ENCODE measurements at places on chromosomes 4 and X.

GRCh38 chr4:139314047-139314800 is 11.9 kb upstream of the NDUFC1 start:
- DNase-seq, result no peak

DNA sequence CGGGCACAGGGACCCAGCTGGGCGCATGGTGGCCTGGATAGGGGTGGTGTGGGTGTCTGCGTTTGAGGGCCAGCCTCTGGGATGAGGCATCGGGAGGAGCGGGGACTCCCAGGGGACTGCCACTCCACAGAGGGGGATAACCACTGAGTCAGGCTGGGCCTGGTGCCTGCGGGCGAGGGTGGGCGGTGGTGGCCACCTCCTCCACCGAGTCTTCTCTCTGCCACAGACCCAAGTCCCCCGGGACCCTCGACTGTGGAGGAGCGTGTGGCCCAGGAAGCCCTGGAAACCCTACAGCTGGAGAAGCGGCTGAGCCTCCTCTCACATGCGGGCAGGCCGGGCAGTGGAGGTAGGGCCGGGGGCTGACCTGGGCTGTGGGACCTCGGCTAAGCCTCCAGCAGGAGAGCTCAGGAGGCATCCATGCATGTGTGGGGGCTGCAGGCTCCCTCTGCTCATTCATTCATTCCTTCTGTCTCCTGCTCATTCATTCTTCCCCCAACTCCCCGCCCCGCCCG is 26.4 kb downstream of the DOK7 start:
- no peak for DNase-seq

DNA sequence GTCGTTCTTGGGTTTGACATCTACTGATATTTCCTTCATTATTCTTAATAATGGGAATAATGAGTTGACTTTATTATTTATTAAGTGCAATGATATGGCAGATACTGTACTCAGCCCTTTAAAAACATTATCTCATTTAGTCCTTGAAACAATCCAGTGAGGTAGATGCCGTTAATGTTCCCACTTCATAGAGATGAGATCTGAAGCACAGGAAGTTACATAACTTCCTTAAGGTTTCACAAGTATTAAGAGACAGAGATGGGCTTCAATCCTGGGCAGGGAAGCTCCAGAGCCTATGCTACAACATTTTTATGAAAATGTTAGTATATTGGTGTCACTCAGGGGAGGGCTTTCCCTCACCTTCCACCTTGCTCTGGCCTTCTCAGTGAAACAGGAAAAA is 9.7 kb upstream of the KLHL13 start:
- no peak for DNase-seq

GRCh38 chrX:104419926-104420325 is 146.1 kb upstream of the IL1RAPL2 start:
- DNase-seq, result no peak

- peak; percentile 74 for DNase-seq
Measured at GRCh38 chr4:26861434-26862186, 969 bp downstream of the STIM2 start.

GRCh38 chr4:151402145-151402865 is 6.7 kb upstream of the FHIP1A start:
- DNase-seq, result no peak

DNA sequence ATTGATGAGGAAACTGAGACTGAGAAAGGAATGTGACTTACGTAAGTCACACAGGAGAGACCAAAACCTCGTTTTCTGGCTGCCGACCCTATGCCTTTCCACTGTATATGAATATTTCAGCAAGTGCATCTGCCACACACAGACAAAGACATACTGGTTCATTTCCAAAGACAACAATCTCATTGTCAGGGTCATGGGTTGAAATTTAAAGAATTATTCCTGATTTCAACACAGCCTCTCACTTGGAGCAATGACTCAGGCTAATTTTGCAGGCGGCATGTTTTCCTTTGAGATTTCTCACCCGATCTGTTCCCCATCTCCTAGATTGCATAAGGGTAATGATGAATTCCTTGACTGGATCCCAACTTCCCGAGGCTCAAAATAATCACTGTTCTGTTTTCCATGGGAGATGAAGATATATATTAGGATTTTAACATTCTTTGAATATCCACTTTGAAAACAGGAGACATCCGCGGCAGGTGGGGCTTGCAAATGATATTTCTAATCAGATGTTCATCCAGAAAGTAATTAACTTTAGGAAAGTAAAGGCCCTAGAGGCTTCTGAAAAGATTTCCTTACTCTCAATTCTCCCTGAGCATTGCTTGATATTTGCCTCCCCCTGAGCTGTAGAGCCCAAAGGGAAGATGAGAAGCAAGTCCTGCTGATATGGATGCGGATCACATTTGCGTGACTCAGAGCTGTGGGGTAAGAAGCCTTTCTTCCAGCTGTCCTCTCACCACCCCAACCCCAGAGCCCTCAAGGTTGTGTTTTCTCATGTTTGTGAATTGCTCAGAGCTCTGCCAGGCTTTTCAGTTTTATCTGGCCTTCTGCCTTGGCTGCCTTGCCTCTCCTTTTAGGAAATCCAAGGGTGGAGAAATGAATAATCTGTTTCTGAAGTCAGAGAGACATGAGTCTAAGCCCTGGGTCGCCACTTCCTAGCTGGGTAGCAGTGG is 361.1 kb upstream of the BOD1L1 start:
- DNase-seq, result peak; percentile 30

DNA sequence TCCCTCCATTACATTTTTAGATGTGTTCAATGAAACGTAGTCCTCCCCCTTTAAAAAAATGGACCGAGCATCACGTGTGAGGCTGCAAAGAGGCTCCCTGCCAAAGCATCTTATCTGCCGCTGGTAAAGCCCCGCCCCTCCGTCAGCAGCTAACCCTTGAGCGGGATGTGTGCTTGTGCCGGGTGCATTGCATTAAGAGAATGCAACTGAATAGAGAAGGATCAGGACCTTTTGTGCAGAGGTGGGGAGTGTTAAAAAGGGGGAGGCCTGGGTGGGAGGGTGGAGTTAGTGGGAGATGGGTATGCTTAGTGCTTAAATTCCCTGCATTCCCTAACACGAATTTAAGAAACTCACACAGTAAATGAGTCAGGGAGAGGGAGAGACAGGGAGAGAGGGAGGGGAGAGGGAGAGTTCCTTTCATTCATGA is 66.0 kb downstream of the TBL1X start:
- DNase-seq, result peak; percentile 77

- DNase-seq, result peak; percentile 81
Measured at GRCh38 chr4:158170691-158171561, 1.9 kb downstream of the GASK1B start.

- DNase-seq, result no peak
Measured at GRCh38 chr4:172105918-172106317, 292.7 kb downstream of the GALNTL6 start.

DNA sequence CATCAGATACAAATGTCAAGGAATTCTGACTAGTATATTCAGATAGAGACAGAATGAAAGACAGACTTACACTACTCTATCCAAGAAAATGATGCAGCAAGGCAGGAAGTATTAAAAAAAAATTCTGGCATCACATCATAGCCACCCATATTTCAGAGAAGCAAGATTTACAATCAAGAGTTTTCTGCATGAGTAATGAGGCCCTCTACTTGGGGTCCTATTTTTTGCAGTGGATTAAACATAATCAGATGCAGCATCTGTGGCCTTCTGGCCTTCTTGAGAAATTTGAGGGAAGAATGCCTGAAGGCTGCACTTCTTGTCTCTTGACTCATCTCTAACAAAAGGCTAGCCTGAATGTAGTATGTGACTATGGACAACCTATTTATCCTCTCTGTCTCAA is 48.2 kb upstream of the SLIT2 start:
- no peak for DNase-seq

GRCh38 chr4:85127653-85128052 is 161.2 kb upstream of the WDFY3 start:
- peak; percentile 36 for DNase-seq

GRCh38 chrX:39941332-39941920 is 156.3 kb downstream of the BCOR start:
- DNase-seq, result no peak

DNA sequence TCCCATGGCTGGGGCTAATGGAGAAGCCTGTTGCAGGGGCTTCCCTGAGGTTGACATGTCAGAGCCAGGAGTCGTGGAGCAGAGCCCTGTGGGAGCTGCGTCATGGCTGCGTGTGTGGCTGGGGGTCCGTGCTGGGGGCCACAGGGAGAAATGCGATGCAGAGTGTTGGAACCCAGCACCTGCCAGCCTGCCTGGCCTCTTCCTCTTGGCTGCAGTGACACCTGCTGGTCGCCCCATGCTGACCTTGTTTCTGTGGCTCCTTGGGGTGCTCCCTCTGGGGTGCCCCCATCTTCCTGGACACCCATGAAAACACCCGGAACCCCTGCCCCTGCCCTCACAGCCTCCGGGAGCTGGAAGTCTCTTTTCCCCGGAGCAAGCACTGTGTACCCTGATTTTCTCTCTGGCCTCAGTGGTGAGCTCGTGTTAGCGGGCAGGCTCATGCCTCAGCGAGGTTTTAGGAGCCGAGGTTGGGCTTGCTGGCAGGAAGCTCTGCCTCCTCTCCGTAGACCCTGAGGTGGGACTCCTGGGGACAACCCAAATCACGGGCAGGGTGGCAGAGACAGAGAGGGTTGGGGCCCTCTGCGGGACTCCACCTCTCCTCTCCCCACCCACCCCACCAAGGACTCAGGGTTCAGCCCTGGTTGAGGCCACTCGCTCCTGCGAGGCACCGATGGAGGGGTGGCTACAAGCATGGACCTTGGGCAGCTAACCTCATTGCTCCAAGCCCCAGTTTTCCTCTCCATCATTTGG is 103.7 kb downstream of the SORCS2 start:
- peak; percentile 29 for DNase-seq

- DNase-seq, result no peak
Measured at GRCh38 chr4:123671636-123672404, 275.2 kb downstream of the SPRY1 start.

DNA sequence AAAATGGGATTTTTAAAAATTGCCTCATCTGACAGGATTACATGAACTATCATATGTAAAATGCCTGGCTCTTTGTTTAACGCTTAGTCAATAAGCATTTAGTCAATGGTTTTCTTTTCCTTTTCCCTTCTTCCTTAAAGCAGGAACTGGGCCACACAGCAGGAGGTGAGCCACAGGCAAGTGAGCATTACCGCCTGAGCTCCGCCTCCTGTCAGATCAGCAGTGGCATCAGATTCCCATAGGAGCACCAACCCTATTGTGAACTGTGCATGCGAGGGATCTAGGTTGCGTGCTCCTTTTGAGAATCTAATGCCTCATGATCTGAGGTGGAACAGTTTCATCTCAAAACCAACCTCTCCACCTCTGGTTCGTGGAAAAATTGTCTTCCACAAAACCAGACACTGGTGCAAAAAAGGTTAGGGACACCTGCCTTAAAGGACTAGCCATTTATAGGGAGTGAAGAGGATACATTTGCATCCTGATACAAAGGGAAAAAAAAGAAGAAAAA is 306.1 kb downstream of the FBXW7 start:
- no peak for DNase-seq

- DNase-seq, result no peak
Measured at GRCh38 chr4:134955059-134955458, 753.5 kb upstream of the PABPC4L start.

DNA sequence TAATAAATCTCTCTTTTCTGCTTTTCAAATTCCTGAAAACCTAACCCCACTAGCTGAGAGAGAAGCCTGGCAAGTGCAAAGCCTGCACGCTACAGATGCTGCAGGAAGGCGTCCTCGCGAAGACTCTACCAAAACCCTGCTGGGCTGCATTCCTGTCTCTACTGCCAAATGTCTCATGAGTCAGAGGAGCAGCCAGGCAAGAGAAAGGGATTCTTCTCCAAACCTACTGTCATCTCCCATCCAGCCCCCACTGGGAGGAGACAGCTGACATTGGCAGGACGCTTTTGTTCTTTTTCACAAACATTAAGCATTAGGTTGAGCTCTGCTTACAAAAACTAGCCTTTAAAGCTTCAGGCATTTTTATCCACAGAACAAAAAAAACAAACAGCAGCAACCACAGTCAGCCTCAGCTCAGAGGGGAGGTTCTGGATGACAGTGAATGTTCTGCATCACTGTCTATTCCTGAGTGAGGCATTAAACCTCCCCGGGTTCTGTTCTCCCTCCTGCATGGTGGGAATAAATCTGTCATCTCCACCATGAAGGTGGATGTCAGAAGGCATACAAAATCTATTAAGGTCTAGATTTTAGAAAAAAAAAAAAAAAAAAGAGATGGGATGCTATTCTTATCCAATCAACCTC is 18.0 kb downstream of the CRMP1 start:
- DNase-seq, result no peak

DNA sequence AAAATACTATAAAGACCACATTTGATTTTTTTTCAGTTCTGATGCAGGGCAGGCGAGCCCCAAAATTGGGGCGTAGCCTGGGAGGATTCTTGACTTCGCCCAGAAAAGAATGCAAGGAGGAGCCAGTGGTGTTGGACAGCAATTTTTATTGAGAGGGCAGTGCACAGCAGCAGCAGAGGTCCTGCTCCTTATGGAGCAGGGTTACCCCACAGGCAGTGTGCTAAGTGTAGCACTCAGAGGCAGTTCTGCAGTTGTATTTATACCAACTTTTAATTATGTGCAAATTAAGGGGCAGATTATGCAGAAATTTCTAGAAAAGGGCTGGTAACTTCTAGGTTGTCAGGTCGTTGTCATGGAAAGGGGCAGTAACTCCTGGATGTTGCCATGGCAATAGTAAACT is 69.9 kb downstream of the GASK1B start:
- DNase-seq, result no peak

DNA sequence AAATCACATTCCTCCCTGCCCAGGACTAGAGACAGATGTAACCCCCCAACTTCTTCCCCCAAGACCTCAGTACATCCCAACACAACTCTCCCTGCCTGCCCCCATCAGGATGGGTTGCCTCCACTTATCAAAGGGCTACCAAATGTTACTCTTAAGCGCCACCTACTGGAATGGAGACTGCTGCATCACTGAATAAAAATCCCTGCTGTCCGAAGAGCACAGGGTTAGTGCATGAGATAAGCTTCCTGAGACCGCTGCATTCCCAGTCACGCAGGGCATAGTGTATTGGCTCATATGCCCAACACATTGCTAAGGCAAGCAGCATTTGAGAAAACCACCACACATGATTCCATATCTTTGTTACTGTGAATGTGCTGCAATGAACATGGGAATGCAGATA is 544.5 kb downstream of the PPP4R3C start:
- peak; percentile 25 for DNase-seq

- DNase-seq, result no peak
Measured at GRCh38 chrX:153812220-153812619, 17.8 kb downstream of the SSR4 start.

- no peak for DNase-seq
Measured at GRCh38 chr4:1508161-1509160, 102.2 kb upstream of the NKX1-1 start.

DNA sequence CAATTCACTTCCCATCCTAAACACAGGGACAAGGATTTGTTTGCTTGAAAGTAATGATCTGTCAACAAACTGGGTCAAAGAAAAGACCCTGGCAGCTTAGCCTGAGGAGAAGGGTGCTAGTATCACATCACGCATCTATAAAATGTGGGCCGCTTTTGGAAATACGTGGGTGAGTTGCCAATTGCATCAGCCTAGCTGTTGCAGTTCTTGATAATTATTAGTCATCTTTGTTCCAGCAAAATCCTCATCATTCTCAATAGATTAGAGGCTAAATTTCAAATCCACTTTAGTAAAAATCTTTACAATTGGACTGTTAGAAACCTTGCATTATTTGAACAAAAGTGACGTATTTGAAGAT is 33.6 kb upstream of the TAPT1 start:
- DNase-seq, result no peak

- DNase-seq, result no peak
Measured at GRCh38 chrX:17860179-17860780, 818 bp downstream of the RAI2 start.

GRCh38 chr4:53313510-53313909 is 52.4 kb downstream of the SCFD2 start:
- peak; percentile 29 for DNase-seq
